H1 (cell line): ENCODE measurements at places on chromosomes 16 and 17. TPM values are rescaled to one million over a fixed set of nuclear protein-coding genes. Genes with fewer than 3 reads are reported as not detected.

The GAS7 gene
- 12.2 and 14.5 TPM in 2 replicates for total RNA-seq

The CEP112 gene
- 3.1 and 4.2 TPM in 2 replicates for total RNA-seq

The MPP2 gene
- total RNA-seq, result 30.9 and 31.6 TPM in 2 replicates

The CFAP52 gene
- total RNA-seq, result not detected in 2 replicates

- no peak for DNase-seq
Measured at GRCh38 chr17:35057332-35057915, 6.1 kb downstream of the RFFL start.

DNA sequence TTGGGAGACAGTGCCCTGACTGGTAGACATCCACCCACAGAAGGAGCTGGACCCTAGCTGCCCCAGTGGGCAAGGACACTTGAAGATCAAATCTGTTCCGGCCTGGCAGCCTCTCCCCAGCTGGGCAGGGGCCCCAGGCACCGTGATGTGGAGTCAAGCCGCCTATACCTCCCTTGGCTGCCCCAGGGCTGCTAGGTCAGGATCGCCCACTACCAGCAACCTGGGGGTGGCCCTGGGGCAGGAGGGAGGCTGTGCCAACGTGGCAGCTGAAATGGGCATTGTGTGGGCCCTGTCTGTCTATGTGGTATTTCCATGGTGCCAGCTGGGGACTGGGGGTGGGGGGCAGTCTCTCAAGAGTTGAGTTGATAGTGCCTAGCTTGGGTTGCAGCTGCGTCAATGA, 941 bp downstream of the PDK2 start:
- DNase-seq, result no peak

DNA sequence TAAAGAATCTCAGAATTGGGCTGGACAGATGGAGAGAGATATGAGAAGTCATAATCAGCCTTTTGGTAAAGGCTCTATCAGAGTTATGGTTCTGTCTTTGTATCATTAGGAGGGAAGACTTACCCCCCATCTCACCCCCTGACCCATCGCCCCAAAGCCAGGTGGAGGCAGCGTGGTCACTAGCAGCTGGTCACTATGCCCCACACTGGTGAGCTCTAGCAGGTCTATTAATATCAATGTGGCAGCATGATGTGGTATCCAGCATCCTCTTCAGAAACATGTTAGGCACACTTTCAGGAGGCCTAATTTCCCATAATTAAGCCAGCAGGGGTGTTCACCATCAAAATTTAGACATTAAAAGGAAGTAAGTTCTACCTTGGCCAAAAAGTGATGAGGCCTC, 183.8 kb upstream of the COX10 start:
- no peak for DNase-seq

DNA sequence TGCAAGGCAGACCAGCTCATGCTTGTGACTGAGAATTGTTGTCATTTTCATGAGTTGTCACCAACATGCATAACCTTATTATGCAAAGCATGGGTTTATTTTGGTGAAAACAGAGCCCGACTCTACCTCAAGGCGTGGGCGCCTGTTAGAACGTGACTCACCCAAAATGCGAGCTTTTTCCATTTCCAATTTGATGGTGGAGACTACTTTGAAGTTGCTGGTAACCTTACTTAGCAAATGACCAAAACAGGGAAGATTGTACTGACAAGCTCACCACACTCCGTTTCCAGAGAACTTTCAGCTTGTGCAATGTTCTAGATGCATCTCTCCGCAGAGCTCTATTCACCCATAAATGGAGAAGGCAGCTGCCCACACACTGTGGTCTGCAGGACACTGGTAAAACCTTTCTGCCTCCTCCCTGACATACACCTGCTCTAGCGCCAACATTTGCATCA, 284.5 kb downstream of the MAF start:
- no peak for DNase-seq

DNA sequence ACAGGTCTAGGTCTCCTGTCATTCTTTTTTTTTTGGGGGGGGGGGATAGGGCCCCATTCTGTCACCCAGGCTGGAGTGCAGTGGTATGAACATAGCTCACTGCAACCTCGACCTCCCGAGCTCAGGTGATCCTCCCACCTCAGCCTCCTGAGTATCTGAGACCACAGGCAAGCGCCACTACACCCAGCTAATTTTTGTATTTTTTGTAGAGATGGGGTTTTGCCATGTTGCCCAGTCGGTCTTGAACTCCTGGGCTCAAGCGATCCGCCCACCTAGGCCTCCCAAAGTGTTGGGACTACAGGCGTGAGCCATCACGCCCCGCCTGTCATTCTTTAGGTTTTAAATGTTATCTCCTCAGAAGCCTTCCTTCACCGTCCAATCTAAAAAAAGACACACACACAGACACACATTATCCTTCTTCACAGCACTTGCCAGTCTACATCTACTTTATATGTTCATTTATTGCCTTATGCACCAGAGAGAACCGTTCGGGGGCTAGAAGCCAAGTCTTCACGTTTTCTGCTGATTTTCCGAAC, 694 bp downstream of the MRPL27 start:
- DNase-seq, result no peak

DNA sequence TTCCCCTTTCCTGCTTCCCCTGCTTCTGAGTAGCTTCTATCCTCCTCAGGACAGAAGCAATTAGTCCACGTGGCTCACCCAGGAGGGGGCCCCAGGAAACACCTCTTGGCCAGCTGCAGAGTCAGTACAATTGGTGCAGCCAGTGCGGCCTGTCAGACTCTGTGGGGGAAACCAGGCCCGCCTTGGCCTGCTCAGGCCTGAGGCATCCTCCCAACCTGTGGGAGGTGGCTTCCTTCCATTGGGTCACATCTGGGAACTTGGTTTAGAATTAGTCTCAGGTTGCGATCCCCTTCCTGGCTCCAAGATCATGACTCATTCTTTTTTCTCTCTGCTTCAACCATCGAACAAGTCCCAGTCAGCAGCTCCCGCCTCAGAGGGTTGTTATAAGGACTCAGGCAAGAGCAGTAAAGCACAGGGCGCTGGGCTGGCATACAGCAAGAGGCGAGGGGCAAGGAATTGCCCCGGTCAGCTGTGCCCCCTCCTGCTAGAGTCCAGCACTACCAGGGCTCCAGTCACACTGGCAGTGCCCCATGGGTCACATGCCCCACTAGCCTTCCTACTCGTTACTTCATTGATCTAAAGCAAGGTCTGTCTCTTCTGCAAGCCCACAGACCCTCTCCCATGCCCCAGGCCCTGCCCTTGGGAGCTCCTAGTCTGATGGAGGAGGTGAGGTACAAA, 8.1 kb upstream of the EPX start:
- DNase-seq, result no peak
